Activated CD4-positive, alpha-beta memory T cell treated with anti-CD3 and anti-CD28 coated beads, Interleukin-2, amount 10 ng/mL, durations not matched to agents 7 days and 5 days (primary cell): ENCODE measurements at places on chromosomes 3 and 15. TPM values are rescaled to one million over a fixed set of nuclear protein-coding genes. Genes with fewer than 3 reads are reported as not detected.

DNA sequence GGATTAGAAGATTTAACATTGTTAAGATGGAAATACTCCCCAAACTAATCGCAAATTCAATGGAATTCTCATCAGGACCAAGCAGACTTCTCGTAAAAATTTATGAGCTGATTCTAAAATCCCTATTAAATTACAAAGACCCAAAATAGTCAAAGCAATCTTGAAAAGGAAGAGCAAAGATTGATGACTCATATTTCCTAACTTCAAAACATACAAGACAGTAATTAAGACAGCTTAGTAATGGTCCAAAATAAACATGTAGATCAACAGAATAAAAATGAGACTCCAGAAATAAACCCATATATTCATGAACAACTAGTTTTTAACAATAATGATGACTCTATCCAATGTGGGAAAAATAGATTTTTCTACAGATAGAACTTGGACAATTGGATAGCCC is 148.7 kb downstream of the SI start:
- H3K27ac ChIP-seq = no peak overlapping the region
- H3K27me3 ChIP-seq = no peaks in the 10 kb centered on the region
- no peak for DNase-seq
- no peaks in the 10 kb centered on the region for H3K36me3 ChIP-seq
- H3K4me3 ChIP-seq = no peak overlapping the region

DNA sequence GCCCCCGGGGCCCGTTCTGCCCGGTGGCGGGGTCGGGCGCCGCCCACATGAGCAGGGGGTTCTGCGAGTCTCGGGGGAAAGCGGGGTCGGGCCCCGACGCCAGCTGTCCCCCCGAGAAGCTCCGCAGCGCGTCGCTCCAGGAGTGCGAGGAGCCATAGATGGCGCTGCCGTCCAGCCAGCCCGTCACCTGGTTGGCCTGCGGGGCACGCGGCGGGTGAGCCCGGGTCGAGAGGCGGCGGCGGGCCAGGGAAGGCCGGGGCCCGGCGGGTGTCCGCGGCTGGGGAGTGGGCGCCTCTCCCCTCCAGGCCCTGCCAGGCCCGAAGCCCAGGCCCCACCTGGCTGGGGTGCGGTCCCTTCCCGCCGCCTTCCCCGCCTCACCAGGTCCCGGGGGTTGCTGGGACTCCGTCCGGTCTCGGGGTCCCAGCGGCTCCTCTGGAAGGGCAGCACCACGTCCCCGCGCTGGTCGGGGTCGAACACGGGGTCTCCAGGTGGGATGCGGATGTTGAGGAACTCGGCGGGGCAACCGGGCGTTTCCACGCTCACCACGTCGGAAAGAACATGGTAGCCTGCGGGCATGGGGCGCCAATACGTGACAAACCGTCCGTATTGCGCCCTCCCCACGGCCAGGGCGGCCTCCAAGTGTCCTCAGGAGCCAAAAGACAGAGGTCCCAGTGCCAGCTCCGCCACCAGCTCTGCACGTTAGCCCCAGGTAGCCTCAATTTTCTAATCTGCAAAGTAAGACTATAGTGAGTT is 2.4 kb downstream of the DUOX2 start:
- no peak overlapping the region for H3K27ac ChIP-seq
- peaks cover 63% of the 10 kb centered on the region for H3K27me3 ChIP-seq
- H3K4me3 ChIP-seq = no peak overlapping the region
- DNase-seq = no peak
- H3K36me3 ChIP-seq = no peaks in the 10 kb centered on the region

DNA sequence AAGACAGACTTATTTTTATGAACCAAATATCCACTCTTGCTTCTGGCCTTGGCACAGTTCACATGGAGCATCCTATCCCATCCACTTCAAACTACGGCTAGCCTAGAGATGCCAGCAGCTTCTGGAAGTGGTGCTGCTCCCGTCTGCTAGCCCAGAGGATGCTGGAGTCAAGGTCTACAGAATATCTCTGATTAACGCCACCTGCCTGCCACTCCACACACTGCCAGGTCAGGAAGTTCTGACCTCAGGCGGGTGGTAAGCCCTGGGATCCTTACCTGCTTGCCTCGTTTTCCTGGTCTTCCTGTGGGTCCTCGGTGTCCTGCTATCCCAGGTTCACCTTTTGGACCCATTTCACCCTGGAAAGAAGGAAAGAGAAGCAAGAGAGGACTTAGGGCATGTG is 42.9 kb downstream of the EAF1 start:
- peaks cover 3% of the 10 kb centered on the region for H3K36me3 ChIP-seq
- no peak overlapping the region for H3K27ac ChIP-seq
- H3K4me3 ChIP-seq = no peak overlapping the region
- H3K27me3 ChIP-seq = no peaks in the 10 kb centered on the region

- peak overlapping the region; percentile 83 for H3K4me3 ChIP-seq
- H3K36me3 ChIP-seq = peaks cover 7% of the 10 kb centered on the region
- no peak for DNase-seq
- peak overlapping the region; percentile 95 for H3K27ac ChIP-seq
- H3K27me3 ChIP-seq = no peaks in the 10 kb centered on the region
- peaks cover 54% of the 10 kb centered on the region for H3K4me1 ChIP-seq
Observed at GRCh38 chr15:65789759-65790425, 2.2 kb downstream of the DENND4A start.

- H3K4me1 ChIP-seq = no peaks in the 10 kb centered on the region
- peaks cover 9% of the 10 kb centered on the region for H3K27me3 ChIP-seq
- H3K27ac ChIP-seq = no peak overlapping the region
- no peak for DNase-seq
- no peaks in the 10 kb centered on the region for H3K36me3 ChIP-seq
Observed at GRCh38 chr3:137163241-137163871, 205.6 kb downstream of the IL20RB start.

HHATL gene
- not detected for total RNA-seq

SPTBN5 gene
- total RNA-seq = 1.6 TPM

ACKR2 gene
- total RNA-seq = 2.0 TPM

- H3K4me1 ChIP-seq = peaks cover 57% of the 10 kb centered on the region
- peak overlapping the region; percentile 48 for H3K27ac ChIP-seq
- DNase-seq = peak; percentile 46
- H3K27me3 ChIP-seq = no peaks in the 10 kb centered on the region
- H3K36me3 ChIP-seq = peaks cover 16% of the 10 kb centered on the region
Observed at GRCh38 chr15:25811481-25811906, 51.6 kb downstream of the ATP10A start.

PARP15 gene
- total RNA-seq = 47.2 TPM

- peaks cover 3% of the 10 kb centered on the region for H3K27me3 ChIP-seq
- DNase-seq = no peak
- H3K27ac ChIP-seq = no peak overlapping the region
- H3K4me3 ChIP-seq = no peak overlapping the region
- no peaks in the 10 kb centered on the region for H3K36me3 ChIP-seq
- no peaks in the 10 kb centered on the region for H3K4me1 ChIP-seq
Observed at GRCh38 chr3:123326531-123326930, 122.4 kb downstream of the ADCY5 start.

- H3K36me3 ChIP-seq = no peaks in the 10 kb centered on the region
- H3K27me3 ChIP-seq = peaks cover 4% of the 10 kb centered on the region
- no peak overlapping the region for H3K4me3 ChIP-seq
- no peak for DNase-seq
Observed at GRCh38 chr3:155815030-155815545, 9.0 kb upstream of the C3orf33 start.

- DNase-seq = no peak
- H3K4me3 ChIP-seq = no peak overlapping the region
- peaks cover 13% of the 10 kb centered on the region for H3K27me3 ChIP-seq
- H3K27ac ChIP-seq = no peak overlapping the region
Observed at GRCh38 chr3:193896419-193896818, 239.5 kb upstream of the HES1 start.

GRCh38 chr3:71521940-71522876 is 61.3 kb downstream of the FOXP1 start:
- H3K36me3 ChIP-seq = no peaks in the 10 kb centered on the region
- H3K27me3 ChIP-seq = no peaks in the 10 kb centered on the region
- no peak overlapping the region for H3K4me3 ChIP-seq
- no peak overlapping the region for H3K27ac ChIP-seq
- DNase-seq = no peak

DNAH12 gene
- total RNA-seq = 0.05 TPM

WNT5A gene
- not detected for total RNA-seq

DNA sequence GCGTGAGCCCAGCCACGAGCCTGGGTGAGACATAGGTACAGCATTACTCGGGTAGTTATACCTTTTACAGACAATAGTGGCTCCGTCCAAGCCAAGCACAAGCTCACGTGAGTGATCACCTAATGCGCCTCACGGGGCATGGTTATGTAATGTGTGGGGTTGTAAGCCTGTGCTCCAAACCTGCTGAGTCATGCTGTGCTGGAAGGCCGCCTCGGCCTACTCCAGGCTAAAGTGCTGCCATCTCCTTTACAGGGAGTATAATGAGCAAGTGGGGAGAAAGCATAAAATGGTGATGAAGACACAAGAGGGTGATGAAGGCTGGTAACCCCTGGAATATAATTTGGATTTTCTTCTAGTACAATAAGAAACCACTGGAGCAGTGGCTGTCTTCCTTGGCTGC is 175.8 kb upstream of the STT3B start:
- H3K4me1 ChIP-seq = peaks cover 22% of the 10 kb centered on the region
- H3K27me3 ChIP-seq = no peaks in the 10 kb centered on the region
- peaks cover 11% of the 10 kb centered on the region for H3K36me3 ChIP-seq
- no peak for DNase-seq
- H3K4me3 ChIP-seq = no peak overlapping the region
- no peak overlapping the region for H3K27ac ChIP-seq

DNA sequence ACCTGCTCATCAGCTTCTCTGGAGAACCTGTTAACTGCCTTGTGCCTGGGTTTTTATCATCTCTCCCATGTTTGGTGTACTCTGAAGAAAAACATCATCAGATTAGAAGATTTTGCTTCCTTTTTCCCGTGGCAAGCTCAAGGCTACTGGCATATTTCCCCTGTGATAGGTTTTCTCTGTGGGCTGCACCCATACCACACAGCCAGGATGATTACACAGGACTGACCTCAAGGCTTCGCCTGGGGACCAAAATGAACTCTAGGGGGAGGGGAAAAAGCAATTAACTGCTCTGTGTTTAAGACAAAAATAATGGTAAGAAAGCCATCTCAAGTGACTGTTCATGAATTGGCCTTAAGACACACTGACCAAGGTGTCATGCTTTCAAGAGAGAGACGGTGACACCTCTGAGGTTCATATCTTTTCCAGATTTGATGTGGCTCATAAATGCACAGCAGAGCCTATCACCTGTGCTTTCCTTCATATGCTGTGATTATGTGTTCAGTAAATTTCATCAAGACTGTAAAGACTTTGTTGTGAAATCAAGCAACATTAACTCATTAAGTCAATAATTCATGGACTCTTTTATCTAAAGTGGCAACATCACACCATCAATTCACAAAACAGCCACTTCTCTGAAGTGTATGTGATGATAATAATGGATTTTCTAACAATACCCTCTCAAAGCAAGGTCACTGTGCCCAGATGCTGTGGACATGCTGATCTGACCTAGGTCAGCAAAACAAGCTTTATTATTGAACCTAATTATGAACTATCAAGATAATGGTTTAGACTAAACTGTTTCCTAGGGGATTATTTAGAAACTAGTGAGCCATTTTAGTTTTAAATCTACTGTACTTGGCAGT is 427.9 kb downstream of the WDR72 start:
- no peaks in the 10 kb centered on the region for H3K4me1 ChIP-seq
- no peak overlapping the region for H3K4me3 ChIP-seq
- H3K36me3 ChIP-seq = no peaks in the 10 kb centered on the region
- no peak for DNase-seq
- no peak overlapping the region for H3K27ac ChIP-seq

GRCh38 chr3:30505866-30506520 is 100.4 kb upstream of the TGFBR2 start:
- H3K27me3 ChIP-seq = no peaks in the 10 kb centered on the region
- DNase-seq = no peak
- peaks cover 3% of the 10 kb centered on the region for H3K36me3 ChIP-seq
- H3K4me3 ChIP-seq = no peak overlapping the region
- peaks cover 25% of the 10 kb centered on the region for H3K4me1 ChIP-seq
- no peak overlapping the region for H3K27ac ChIP-seq

GRCh38 chr15:31263751-31264558 is 62.7 kb upstream of the KLF13 start:
- peaks cover 8% of the 10 kb centered on the region for H3K27me3 ChIP-seq
- H3K36me3 ChIP-seq = no peaks in the 10 kb centered on the region
- peaks cover 74% of the 10 kb centered on the region for H3K4me1 ChIP-seq
- H3K27ac ChIP-seq = peak overlapping the region; percentile 89
- H3K4me3 ChIP-seq = peak overlapping the region; percentile 32

INKA1 gene
- total RNA-seq = 0.20 TPM

ERICH6 gene
- 0.38 TPM for total RNA-seq

DNA sequence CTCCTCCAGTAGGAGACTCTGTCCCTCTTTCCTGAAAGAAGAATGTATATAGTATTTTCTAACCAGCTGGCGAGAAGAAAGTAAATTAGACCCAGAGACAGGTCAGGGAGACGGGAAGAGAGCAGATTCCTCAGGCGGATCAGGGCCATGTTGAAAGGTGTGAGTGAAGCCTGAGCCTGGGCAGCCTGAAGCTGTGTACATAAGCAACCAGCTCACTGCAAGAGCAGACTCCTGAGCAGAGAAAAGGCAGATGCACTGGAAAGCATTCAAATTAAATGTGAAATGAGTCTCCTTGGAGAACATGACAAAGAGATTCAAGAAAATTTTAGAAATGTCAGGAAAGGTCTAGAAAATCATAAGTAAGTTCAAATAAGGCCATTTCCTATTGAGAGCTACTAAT is 165.8 kb downstream of the GOLIM4 start:
- no peak overlapping the region for H3K4me3 ChIP-seq
- H3K27ac ChIP-seq = no peak overlapping the region
- H3K36me3 ChIP-seq = no peaks in the 10 kb centered on the region

FETUB gene
- not detected for total RNA-seq

- peaks cover 15% of the 10 kb centered on the region for H3K4me1 ChIP-seq
- peaks cover 3% of the 10 kb centered on the region for H3K36me3 ChIP-seq
- H3K4me3 ChIP-seq = no peak overlapping the region
- H3K27me3 ChIP-seq = no peaks in the 10 kb centered on the region
- H3K27ac ChIP-seq = no peak overlapping the region
Observed at GRCh38 chr15:56972426-56972825, 54.0 kb downstream of the TCF12 start.

SNTN gene
- not detected for total RNA-seq

- DNase-seq = no peak
- H3K36me3 ChIP-seq = no peaks in the 10 kb centered on the region
- H3K27ac ChIP-seq = no peak overlapping the region
- H3K4me3 ChIP-seq = no peak overlapping the region
- no peaks in the 10 kb centered on the region for H3K4me1 ChIP-seq
Observed at GRCh38 chr3:63800097-63800496, 19.0 kb upstream of the C3orf49 start.

GRCh38 chr3:49500732-49501609 is 30.9 kb downstream of the DAG1 start:
- peaks cover 8% of the 10 kb centered on the region for H3K36me3 ChIP-seq
- H3K4me1 ChIP-seq = peaks cover 10% of the 10 kb centered on the region
- DNase-seq = no peak
- H3K27me3 ChIP-seq = no peaks in the 10 kb centered on the region

GRCh38 chr3:159252772-159253384 is 451.0 kb downstream of the MFSD1 start:
- no peaks in the 10 kb centered on the region for H3K4me1 ChIP-seq
- no peak for DNase-seq
- no peaks in the 10 kb centered on the region for H3K36me3 ChIP-seq
- H3K27me3 ChIP-seq = peaks cover 9% of the 10 kb centered on the region
